ENCODE measurements at places on chromosomes 4 and X.

DNA sequence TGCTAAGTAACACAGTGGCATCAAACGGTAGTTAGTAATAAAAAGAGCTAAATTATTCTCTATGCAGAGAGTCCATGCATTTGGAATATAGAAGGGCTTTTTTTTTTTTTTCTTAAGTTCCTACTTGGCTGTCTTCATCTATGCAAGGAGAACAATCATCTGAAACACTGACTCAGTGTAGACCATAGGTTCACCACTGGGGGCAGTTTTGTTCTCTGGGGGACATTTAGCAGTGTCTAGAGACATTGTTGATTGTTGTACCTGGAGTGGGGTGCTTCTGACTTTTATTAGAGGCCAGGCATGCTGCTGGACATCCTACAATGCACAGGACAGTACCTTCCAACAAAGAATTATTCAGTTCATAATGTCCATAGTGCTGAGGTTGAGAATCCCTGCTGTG is 41.2 kb downstream of the TMA16 start:
- DNase-seq, result no peak

DNA sequence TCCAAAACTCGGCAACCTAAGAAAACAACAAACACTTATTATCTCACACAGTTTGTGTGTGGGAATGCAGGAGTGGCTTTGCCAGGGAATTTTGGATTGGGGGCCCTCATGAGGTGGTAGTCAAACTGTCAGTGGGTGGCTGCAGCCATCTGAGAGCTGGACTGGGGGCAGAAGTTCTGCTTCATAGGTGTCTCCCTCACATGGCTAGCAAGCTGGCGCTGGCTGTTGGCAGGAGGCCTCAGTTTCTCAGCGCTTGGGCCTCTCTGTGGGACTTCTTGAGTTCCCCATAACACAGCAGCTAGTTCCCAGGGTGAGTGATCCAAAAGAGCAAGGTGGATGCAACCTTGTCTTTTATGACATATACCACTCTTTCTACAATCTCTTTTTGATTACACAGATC is 26.0 kb upstream of the RASL11B start:
- no peak for DNase-seq

DNA sequence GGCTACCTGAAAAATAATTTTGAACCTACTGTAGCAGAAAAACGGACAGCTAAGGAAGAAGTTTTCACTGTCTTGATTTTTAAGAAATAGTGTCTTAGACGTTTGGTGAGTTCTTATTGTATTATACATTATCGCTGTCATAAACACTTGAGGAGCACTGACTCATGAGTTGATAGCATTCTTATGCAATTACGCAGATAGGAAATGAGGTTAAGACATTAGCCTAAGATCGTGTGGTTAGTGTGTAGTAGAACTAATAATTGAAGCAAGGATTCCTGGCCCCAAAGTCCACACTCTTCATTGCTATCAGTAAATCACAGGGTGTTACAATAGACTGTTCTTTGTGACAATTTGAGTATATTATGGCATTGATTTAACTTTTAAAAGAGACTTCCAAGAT is 238.1 kb downstream of the ARAP2 start:
- DNase-seq, result no peak

DNA sequence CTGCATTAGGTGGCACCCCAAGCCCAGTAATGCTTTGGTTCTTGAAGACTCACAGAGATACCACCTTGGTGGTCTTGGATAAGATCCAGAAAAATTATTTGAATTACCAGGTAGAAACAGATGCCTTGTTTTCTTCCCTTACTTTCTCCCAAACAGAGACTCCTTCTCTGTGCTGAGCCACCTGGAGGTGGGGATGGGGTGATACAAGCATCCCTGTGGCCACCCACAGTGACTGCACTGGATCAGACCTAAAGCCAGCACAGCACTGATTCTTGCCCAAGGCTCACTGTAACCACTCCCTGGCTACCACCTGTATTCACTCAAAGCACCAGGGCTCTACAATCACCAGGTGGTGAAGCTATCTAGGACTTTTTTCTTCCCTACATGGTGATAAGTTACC is 156.8 kb downstream of the TEX13A start:
- no peak for DNase-seq

DNA sequence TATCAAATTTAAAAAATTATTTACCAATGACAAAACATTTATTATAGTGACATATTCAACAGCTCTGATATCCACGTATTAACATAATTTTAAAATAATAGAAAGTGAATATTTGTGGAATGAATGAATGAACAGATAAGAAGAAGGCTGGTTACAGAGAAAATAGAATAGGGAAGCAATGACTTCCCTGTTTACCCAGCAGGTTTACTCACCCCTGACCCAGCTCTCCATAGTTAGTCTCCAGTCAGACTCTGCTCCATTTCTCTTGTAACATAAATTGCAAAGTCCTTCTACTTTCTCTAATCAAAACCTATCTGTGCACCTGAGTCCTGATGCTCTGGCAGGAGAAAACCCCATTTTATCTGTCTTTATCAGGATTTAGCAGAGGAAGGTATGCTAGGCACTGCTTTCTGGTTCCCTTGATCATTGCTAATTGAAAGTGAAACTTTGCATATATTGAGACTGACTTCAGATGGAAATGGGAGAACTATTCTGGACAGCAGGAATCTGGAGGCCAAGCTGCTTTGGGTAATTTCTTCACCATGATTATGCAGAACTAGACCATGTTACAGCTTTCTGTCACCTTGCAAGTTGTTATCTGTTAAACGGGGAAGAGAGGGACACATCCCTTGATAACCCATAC is 363.0 kb downstream of the FAT4 start:
- DNase-seq, result no peak
